Bronchial epithelial cell (primary cell): ENCODE measurements at places on chromosomes 16 and 17.

GRCh38 chr17:79082311-79083190 lies 7.9 kb downstream of the ENGASE start:
- peak; percentile 7 for DNase-seq

- DNase-seq: peak; percentile 32
Observed at GRCh38 chr16:74633686-74634085, 26.8 kb upstream of the GLG1 start.

GRCh38 chr17:42797067-42798007 lies 1.2 kb downstream of the COA3 start:
- DNase-seq: peak; percentile 52

DNA sequence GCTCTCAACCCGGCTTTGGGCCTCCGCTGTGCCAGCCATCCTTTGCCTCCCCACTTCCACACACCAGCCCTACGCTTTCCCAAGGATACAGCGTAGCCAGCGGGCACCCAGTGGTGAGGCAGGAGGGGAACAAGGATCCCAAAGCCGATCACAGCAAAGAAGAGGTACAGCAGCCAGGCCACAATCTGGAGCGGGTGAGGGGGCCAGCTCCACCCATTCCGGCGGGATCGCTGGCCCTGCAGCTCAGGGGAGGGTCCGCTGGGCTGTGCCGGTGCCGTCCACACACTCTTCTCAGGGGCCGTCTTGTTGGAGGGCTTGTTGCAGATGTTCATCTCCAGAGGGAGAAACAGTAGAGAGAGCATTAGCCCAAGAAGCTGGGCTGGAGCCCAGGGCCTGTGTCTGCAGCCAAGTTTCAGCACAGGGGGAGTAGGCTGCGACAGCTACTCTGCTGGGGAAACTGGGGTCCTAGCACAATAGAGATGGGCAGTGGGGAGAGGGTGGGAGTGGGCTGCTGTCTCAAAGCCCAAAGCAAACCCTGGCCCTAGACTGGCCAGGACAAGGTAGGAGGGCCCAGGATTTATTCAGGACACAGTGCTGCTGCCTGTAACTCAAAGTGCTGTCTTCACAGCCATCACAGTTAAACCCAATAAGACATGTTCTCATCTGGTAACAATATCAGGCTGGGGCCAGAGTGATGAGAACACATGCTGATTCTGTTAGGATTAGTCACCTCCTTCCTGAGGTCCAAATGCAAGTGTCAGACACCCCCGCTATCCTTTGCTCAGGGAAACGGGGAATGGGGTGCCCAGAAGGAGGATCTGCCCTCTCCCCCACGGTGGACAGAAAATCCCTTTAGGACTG lies 9.9 kb downstream of the ZDHHC1 start:
- DNase-seq: peak; percentile 87

GRCh38 chr16:79158337-79158736 lies 442.2 kb downstream of the MAF start:
- DNase-seq: no peak

DNA sequence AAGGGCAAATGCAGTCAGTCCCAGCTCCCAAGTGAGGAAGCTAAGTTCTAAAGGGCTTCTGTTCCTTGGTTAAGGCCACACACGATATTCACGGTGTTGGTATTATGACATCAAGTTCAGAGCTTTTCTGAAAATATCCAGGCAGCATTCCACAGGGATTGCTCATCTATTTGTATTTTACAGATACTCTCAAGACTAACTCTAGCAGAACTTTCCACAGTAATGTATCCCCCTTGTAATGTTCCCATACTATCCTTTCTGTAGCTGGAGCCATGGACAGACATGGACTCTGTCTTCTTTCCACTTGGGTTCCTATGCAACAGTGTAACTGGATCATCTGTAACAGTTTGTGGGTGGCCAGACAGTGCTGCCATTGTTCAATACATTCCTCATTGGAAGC lies 13.5 kb downstream of the SDR42E1 start:
- DNase-seq: peak; percentile 90

- DNase-seq: peak; percentile 6
Observed at GRCh38 chr16:62194828-62195227, 158.6 kb upstream of the CDH8 start.

DNA sequence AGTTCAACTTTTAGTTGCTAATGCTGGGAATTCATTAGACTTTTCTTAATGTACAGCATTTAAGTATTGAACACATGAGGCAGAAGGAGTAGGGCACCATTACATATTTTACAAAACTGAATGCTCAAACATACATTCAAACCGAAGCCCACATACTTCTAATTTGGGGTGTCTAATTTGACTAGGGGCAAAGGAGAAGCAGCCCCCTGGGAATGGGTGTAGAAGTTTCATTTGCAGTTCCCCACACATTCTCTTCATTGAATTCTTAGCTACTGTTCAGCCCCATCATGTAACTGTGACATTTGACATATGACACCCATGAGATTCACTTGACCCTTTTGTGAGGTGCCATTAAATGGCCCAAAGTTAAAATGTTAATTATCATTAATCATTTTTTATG lies 16.4 kb downstream of the IRX6 start:
- no peak for DNase-seq
